ENCODE measurements at places on chromosomes 6 and 20.

- no peak for DNase-seq
These were observed 67.0 kb downstream of the SRC start for GRCh38 chr20:37413023-37413334.

DNA sequence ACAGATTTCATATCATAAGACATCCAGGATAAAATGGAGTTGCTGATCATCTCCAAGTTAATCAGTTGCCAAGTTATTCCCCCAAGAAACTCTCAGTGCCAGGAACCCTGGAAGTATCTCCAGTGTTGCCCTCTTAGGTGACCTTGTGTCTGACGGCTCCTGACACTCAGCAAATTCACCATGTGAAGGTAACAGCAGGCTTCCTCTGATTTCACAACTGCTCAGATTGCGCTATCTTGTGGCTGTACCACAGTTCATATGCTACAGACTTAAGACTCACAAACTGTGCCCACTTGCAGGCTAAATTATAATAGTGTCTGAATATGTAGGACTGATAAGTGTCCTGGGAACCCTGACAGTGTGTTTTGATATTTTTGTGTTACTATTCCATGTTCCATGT lies 186.6 kb upstream of the OPRM1 start:
- DNase-seq = no peak

- no peak for DNase-seq
These were observed 296.3 kb downstream of the LRFN2 start for GRCh38 chr6:40290816-40291215.

DNA sequence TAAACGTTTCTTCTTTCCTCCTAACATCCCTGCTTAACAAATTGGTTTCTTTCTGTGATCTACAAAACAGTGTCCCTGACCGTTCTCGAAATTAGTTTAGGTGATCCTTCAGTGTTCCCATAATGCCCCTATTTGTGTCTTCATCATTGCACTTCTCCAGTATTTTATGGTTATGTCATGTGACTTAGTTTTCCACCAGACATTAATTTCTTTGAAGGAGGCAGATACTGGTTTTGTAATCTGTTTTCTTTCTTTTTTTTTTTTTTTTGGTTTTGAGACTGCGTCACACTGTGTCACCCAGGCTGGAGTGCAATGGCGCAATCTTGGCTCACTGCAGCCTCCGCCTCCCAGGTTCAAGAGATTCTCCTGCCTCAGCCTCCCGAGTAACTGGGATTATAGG lies 49.2 kb downstream of the FAM217A start:
- no peak for DNase-seq

DNA sequence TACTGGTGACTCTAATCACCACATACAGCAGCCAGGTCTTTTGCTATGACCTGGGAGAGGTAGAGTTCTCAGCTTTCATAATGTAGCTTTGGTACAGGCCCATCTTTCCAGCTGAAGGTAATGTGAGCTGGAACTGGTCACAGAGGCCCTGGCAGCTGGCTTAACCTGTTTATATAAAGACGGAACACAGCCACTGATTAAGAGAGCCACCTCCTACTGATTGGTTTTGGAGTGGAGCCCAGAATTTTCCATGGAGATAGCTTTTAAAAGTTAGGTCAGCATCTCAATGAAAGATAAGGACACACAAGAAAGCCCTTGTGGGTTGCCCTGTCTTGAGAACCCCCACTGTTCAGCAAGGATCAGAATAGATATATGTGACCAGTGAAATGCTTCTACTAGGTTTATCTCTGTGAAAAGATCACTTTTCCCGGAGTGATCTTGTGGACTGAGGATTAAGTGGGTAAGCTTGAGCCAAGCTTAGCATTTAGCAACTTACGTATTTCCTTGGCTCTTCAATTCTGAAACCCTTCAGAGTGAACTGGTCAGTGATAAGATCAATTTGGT lies 213.7 kb upstream of the CITED2 start:
- DNase-seq = no peak

DNA sequence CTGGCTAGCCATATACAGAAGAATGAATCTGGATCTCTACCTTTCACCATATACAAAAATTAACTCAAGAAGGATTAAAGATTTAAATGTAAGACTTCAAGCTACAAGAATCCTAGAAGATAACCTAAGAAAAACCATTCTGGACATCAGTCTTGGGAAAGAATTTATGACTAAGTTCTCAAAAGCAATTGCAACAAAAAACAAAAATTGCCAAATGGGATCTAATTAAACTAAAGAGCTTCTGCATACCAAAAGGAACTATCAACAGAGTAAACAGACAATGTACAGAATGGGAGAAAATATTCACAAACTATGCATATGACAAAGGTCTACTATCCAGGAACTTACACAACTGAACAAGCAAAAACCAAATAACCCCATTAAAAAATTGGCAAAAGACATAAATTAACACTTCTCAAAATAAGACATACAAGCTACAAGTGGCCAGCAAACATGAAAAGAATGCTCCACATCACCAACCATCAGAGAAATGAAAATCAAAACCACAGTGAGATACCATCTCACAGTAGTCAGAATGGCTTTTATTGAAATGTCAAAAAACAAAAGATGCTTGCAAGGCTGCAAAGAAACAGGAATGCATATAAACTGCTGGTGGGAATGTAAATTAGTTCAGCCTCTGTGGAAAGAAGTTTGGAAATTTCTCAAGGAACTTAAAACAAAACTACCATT lies 66.8 kb upstream of the RSPO3 start:
- no peak for DNase-seq

DNA sequence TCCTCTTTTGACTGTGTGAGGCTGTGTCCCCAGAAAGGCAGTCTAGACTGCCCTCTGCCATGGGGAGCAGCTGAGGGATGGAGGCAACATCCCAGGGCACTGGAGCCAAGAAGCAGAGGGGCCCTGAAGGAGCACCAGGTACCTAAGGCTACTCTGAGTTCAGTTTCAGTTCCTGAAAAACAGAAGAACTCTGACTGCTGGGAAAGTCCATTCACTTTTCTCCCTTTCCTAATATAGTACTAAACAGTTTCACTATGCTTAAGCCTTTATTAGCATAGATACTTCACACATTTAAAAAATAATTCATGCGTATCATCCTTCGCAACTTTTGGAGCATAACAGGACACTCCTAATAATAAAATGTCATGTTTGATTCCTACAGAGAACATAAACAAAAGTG lies 130.0 kb downstream of the FOXC1 start:
- DNase-seq = no peak

DNA sequence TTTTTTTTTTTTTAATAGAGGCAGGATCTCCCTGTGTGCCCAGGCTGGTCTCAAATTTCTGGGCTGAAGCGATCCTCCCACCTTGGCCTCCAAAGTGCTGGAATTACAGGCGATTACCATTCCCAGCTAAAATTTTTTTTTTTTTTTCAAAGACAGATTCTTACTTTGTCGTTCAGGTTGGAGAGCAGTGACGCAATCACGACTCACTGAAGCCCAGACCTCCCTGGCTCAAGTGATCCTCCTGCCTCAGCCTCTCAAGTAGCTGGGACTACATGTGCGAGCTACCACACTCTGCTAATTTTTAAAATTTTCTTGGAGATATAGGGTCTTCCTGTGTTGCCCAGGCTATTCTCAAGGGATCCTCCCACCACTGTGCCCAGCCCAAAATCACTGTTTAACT lies 58.0 kb upstream of the MYO6 start:
- no peak for DNase-seq

- DNase-seq = peak; percentile 74
These were observed 17.9 kb upstream of the PRDM13 start for GRCh38 chr6:99588618-99589289.

- no peak for DNase-seq
These were observed 63.4 kb downstream of the PLG start for GRCh38 chr6:160765412-160765811.

DNA sequence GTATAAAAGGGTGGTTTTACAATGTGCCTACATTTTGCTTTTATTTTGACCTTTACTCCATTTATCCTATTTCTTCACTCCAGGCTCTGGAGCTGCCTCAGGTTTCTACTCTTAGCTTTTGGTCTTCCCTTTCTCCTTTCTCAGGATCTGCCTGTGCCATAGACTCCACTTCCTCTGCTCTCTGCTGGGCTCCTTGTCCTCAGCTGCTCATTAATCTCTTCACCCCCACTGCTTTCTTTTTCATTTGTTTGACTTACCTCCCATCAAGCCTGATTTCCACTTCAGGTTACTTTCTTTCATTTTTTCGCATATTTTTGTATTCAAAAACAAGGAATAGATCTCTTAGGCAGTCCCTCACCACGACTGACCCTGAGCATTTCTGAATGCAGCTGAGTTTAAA lies 106.8 kb downstream of the COL19A1 start:
- no peak for DNase-seq

GRCh38 chr6:138680085-138680484 lies 93.5 kb upstream of the CCDC28A start:
- DNase-seq = no peak

DNA sequence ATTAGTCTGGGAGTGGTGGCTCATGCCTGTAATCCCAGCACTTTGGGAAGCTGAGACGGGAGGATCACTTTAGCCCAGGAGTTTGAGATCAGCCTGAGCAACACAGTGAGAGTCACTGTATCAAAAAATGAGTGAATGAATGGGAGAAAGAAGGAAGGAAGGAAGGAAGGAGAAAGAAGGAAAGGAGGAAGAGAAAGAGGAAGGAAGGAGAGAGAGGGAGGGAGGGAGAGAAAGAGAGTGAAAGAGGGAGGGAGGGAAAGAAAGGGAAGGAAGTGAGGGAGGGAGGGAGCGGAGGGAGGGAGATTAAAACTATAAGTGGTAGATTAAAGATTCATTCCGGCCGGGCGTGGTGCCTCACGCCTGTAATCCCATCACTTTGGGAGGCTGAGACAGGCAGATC lies 28.9 kb upstream of the RREB1 start:
- no peak for DNase-seq

- DNase-seq = no peak
These were observed 27.6 kb upstream of the PI16 start for GRCh38 chr6:36926708-36927513.

GRCh38 chr6:29764422-29765196 lies 41.4 kb downstream of the HLA-F start:
- no peak for DNase-seq

DNA sequence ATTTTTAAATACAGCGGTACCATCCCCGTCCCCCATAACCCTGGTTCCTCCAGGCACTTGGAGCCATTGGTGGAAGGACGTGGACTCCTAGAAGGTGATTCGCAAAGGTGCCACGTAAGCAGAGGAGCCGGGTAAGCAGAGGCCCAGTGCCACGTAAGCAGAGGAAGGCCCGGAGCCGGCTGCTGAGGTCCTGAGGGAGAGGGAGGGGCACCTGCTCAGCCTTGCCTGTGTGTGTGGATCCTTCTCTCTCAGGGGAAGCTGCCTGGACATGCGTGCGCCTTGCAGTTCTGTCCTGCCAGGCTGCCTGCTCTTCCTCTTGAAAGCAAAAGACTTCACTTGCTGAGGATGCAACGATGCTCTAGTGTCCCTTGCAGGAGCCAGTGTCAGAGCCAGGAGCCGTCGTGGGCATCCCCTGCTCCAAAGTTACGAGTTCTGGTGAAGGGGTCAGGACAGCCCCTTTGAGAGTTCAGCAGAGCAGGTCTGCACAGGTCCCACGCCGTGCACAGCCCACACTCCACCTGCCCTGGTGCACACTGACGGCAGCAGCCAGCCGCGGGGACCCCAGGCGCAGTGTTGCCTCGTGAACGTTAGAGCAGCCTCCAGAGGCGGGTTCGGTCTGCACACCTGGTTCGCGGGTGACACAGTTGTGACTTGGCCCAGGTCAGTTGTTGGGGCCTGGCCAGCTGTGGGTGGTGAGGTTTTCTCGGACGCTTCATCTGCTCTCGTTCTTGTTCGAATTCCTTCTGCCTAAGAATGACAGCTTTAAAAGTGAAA lies 1.9 kb upstream of the NKAIN4 start:
- no peak for DNase-seq

- DNase-seq = no peak
These were observed 2.6 kb downstream of the ARMC2 start for GRCh38 chr6:108850669-108851465.

GRCh38 chr6:70241991-70242420 lies 60.9 kb downstream of the COL9A1 start:
- no peak for DNase-seq

DNA sequence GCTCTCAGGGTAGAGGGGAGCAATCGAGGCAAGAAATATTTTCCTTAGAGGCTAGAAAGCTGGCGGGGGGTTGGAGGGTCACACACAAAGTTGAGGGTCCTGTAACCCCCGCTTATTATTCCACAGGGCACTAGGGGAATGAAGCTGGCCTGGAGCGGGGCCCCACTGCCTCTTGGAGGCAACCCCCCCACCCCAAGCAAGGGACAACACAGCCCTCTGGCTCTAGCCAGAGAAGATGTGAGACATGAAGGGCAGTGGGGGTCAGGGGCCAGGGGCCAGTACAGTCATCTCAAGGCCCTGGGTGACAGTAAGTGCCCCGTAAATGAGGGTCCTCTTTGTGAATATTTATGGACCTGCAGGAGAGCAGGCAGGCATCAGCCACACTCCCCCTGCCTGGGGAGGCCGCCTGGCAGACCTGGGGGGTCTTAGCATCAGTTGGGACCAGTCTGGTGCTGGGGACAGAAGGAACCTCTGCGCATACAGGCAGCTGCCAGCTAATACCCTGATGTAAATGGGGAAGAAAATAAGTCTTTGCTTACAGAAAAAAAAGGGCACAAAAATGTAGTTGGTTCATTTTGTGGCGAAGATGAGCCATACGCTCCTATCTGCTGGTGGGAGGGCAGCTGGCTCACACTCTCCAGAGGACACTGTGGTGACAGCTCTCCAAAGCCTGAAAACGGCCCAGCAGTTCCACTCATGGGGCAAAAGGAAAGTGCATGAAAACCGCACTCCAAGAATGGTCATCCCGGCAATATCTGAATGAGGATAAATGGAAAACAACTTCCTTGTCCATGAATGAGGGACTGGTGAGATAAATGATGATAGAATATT lies 21.9 kb downstream of the SPATA2 start:
- no peak for DNase-seq

DNA sequence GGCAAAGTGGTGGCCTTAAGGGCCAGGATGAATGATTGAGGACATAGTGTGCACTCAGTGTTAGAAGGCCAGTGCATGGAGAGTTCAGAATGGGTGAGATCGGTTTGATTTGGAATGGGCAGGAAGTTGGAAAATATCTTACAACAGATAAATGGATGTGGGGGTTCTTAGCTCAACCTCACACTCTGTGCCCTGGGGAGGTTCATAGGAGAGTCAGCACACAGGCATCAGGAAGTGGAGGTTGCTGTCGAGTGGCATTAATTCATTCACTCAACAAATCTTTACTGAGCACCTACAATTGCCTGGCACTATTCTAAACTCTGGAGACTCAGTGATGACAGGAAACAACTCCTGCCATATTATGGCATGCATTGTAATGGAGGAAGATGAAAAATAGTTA lies 313.7 kb upstream of the SUPT3H start:
- no peak for DNase-seq

DNA sequence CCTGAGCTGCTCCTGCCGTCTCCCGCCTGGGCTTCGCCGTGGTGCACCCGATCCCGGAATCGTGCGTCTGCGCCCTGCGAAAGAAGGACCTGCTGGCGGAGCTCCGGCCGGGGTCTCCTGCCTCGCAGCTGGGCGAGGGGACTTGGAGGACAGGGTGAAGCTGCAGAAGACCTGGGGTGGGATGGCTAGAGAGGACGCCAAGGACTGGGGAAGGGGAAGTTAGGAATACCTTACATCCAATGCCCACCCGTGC lies 150.2 kb downstream of the PRL start:
- no peak for DNase-seq

Measured in stimulated activated CD4-positive, alpha-beta T cell treated with anti-CD3 and anti-CD28 coated beads, Interleukin-4, amount 100 ng/mL, for 1 hour (primary cell).